ENCODE measurements at places on chromosomes 3 and 15. TPM values are rescaled to one million over a fixed set of nuclear protein-coding genes. Genes with fewer than 3 reads are reported as not detected.

Gene IL16
- total RNA-seq, result 10.6 TPM

Gene PPP2R3A
- total RNA-seq, result 28.7 TPM

Gene ITIH1
- total RNA-seq, result not detected

Gene CACNA1D
- 23.5 TPM for total RNA-seq

Gene GP9
- not detected for total RNA-seq

Gene TNK2
- total RNA-seq, result 8.7 TPM

Gene CPLX3
- total RNA-seq, result not detected

DNA sequence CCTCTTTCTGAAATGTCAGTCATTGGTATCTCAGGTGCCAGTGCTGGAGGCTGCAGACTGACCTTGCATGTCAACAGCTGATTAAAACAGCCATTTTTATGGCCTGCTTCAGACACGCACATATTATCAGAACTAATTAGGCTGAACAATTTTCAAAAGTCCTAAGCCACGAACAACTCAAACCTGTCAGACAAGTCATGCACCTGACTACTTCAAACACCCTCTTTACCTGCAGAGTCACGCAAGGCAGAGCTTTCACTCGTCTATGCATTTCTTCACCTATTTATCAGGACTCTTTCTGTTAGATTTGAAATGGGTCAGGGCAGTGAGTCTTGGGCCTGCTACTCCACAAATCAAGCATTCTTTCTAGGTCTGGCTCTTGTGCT, 26.7 kb downstream of the CLK3 start:
- DNase-seq, result no peak

DNA sequence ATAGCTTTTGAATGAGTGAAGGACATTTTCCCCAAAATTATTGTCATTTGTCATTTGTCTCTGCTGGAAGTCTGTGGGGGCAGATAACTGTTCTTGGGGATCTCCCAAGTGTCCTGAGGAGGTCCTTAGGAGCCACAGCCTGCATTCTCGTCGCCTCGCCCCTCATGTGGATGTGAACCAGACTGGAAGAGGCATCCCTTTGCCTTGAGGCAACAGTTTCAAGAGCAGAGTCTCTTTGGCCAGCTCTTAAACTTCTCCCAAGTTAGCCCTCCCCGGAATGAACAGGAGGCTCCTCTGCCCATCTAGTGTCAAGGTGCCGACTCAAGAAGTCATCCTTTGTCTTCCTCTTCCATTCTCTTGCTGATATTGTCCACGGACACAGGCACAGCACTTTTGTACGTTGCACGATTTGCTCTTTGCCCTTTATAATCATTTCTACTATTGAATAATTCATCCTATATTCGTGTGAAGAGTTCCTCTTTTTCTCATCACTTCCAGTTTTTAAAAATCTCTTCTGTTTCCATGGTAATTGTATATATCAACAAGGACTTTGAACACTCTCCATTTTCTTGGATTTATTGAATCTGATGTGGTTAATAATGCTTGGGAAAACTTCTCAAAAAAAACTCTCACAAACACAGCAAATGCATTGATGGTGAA, 40.8 kb upstream of the CD47 start:
- no peak for DNase-seq

GRCh38 chr15:77759896-77760592, 127.3 kb upstream of the LINGO1 start:
- DNase-seq, result no peak

DNA sequence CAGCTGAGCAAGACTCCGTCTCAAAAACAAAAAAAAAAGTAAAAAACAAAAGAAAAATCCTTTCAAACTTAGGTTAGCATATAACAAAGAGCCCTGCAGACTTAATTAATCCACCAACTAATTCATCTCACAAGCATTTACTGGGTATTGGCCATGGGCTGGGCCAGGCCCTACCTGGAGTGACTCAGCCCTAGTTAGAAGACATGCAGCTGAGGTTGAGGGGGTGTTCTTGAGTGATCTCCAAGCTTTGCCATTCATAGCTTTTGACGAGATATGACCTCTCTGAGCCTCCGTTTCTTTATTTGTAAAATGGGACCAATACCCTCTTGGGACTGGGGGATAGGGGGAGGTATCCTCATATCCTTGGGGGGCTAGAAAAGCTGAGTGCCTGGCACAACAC, 7.8 kb downstream of the FBXL22 start:
- DNase-seq, result no peak

DNA sequence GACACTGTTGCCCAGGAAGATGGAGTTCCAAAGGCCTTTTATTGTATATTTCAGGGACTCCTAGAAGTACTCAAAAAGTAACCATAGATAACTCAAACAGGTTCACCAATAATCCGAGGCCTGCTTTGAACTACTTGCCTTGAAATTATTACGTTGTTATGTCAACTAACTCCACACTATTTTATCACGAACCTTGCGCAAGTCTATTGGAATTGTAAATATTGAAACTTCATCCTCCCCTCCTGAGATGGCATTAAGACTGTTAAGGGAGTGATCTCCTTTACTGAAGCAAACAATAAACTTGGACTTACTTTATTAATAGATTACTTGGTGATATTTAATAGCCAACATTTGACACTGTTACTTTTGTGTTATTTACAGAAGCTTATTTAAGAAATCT, 199.6 kb upstream of the GADL1 start:
- no peak for DNase-seq

DNA sequence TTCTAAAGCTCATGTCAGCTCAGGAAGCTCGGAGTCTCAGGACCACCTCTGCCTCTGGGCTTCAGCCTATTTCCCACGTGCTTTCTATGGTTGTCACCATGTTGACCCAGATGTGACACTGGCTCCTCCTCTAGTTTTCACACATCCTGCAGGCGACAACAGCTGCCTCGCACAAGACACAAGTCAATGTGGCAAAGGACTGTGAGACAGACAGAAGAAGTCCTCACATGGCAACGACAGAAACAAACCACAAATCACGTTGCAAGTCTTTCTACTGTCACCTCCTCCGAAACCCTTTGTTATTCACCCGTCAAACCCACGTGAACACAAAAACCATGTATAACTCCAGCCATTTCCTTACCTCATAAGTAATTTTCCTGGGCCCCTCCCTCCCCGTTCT, 194.5 kb downstream of the MEX3B start:
- no peak for DNase-seq
